ENCODE measurements at places on chromosomes 7 and 10.

DNA sequence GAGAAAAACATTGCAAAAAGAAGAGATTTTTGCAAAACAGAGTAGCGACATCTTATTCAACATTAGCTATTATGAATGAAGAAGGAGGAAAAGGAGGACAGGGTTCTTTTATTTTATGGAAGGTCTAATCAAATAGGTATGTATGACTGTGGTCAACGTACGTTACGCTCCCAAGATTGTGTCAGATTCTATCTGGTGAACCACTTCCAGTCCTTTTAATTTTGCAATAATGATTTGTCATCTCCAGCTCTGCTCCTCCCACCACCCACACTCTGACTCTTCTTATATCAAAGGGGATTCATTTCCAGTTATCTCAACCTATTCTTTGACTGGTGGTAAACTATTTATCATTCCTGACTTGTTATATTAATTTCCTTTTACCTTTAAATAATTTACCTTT is 259.9 kb downstream of the CACNA2D1 start:
- DNase-seq = no peak

DNA sequence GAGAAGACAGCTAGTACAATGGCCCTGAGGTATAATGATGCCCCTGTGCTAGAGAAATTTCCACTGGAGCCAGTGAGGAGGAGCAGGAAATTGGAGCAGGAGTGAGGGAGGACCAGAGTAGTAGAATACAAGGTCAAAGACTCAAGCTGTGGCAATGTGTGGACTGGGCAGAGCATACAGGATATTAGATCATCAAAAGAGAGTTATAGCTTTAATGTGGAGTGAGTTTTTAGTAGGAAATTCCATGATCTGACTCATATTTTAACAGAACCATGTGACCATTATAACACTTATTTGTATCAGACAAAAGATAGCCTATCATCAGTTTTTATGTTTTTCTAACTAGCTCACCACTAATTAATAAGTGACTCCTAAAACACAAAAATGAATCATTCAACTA is 154.1 kb downstream of the DGKB start:
- DNase-seq = no peak

DNA sequence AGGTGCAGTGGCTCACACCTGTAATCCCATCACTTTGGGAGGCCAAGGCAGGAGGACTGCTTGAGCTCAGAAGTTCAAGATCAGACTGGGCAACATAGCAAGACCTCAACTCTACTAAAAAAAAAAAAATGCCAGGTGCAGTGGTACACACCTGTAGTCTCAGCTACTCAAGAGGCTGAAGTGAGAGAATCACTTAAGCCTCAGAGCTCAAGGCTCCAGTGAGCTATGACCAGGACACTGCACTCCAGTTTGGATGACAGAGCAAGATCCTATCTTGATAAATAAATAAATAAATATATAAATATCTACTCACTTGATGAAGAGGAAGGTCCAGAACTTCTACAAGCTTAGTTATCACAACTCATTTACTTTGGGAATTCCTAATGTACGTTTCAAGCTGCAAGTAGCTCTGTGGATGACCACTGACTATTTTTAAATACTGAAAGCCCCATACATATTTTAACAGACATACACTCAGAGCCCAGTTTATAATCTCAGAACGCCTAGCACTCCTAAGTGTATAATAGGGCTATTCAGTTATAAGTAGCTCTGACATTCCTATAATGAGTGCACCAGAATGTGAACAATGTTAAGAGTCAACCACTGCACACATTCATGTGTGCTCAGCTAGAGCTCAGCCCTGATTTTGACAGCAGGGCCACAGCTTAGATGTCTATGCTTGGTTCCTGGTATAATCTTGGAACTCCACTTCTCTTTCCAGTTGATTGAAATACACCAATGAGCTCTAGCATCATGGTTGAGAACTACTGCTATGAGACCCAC is 119.1 kb downstream of the CUBN start:
- DNase-seq = no peak

- DNase-seq = peak; percentile 78
Measured at GRCh38 chr10:69629897-69630650, at the start of gene FAM241B. Gene FAM241B, plus strand, starts transcription at chr10:69630247. Its CDS starts 1,497 bp downstream, at chr10:69631744.

GRCh38 chr7:159119026-159119741 is 25.5 kb downstream of the VIPR2 start:
- no peak for DNase-seq

DNA sequence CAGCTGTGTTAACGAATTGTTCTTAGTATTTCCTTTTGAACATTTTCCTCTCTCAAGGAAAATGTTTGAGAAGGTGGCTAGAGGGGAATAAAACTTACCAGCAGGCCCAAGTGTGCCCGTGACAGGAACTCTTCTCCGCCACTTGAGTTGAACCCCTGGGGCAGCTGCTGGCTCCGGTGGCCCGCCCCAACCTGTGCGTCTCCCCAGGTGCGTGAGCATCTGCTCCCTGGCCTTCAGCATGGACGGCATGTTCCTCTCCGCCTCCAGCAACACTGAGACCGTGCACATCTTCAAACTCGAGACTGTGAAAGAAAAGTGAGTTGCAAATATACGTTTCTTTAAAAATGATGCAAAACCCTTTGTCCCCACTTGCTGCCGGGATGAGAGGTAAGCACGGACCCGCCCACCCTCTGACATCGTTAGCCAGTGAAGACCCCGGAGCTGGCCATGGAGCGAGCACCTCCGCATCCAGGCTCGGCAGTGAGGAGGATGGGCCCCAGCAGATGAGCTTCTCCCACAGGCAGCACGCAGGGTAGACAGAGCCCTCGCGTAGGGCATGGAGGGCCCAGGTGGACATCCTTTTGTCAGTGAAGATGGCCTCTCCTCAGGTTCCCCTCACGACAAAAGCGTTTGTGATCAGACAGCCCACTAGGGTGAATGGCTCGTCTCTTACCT is 35.7 kb downstream of the WIPI2 start:
- no peak for DNase-seq

GRCh38 chr10:114380060-114380459 is 24.2 kb downstream of the AFAP1L2 start:
- no peak for DNase-seq

- DNase-seq = no peak
Measured at GRCh38 chr10:79393221-79393923, 46.1 kb downstream of the PPIF start.

- no peak for DNase-seq
Measured at GRCh38 chr7:15305002-15305600, 256.7 kb downstream of the AGMO start.

GRCh38 chr10:48450741-48451466 is 144.4 kb downstream of the MAPK8 start:
- DNase-seq = no peak

DNA sequence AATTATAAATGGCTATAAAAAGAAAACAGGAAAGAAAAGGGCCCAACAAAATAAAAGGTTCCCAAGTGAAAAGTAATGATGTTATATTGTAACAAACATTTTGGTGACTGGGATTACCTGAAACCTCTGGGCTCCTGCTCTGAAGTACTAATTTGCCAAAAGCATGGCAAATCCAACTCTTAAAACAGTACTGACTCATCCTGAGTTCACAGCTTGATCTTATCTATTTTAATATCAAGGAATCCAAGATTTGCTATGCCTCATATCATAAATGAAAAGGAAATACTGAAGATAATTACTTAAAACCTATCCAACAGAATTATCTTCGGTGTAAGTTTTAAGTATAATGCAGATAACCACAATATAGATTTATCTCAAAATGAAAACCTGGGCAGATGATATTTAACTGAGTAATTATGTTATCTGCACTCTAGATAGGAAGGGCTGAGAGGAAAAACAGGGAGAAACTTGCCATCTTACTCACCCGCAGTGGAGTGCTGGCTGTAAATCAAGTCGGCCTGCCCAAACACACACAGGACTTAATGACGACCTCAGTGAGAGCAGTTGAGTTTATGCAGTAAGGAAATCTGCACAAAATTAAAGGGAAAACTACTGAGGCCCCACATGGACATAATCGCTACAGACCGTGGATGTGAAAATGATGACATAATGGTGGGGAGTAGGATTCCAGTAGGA is 48.4 kb downstream of the MPP7 start:
- DNase-seq = no peak

- peak; percentile 36 for DNase-seq
Measured at GRCh38 chr10:97157578-97158095, 28.1 kb downstream of the SLIT1 start.

DNA sequence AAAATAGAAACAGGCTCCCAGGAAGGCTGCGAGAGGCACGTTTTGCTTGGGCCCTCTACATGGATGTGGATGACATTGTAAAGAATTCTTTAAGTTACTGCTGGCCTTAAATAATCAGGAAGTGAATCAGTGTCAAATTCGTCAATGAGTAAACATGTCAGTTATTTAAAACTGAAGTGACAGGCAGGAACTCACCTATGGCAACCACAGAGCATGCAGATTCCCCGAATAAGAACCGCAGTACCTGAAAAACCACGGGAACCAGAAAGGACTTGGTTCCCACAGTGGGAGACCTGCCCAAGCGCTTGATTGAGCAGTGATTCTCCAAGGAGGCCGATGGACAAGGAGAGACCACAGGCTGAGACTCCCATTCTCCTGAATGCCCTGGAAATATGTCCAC is 351.2 kb upstream of the AKR1E2 start:
- DNase-seq = no peak

GRCh38 chr10:79367426-79368189 is 20.3 kb downstream of the PPIF start:
- DNase-seq = no peak

DNA sequence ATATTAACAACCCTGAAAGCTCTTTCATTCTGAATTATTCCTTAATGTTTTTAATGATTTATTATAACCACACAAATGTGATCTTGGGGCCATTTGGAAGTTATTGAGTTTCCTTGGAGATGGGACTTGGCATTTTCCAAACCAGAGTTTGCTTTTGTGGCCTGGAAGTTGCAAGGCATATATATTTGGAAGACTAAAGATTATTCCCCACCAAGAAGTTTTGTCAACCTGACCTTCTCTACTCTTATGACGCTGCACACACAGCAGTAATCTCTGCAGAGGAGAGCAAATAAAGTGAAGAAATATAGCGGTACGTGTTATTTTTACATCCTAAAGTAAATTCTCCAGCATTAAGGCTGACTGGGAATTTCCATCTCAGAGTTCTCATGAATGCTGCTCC is 397.0 kb downstream of the LRMDA start:
- DNase-seq = no peak

- no peak for DNase-seq
Measured at GRCh38 chr7:109092268-109092667, 522.6 kb downstream of the DNAJB9 start.

GRCh38 chr10:96333101-96333500 is 25.7 kb downstream of the OPALIN start:
- DNase-seq = no peak

DNA sequence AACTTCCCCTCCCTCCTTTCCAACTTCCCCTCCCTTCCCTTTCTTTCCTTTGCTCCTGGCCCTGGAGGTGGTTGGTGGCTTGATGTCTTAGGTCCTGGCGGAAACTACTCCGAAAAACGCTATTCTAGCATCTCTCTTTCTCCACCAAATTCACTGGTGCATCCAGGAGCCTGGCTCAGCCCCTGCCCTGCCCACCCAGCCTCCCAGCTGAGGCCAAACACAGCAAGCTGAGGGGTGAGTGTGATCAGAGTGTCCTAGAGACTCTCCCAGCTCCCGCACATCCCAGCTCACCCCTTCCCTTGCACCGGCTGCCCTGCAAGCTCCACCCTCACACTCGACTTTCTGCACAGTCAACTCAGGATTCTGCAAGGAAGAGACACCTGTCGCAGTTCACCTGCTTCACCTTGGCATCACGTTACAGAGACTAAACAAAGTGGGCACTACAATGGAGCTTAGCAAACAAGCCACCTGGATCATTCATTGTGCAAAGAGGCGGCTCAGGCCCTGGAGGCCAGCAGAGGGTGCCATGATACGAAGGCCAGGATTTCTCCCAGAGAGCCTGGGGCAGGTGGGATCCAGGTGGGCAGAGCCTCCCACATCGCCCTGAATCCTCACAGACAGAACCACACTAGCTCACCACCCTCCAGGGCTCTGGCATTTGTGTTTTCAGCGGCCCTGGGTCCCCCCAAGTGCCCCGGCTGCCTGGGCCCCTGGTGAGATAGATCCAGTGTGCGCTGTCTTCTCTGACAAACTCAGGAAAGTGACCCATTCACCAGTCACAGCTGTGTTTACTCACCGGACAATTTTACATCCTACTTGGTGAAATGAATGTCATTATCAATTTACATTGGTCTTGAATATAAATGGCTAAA is 169.6 kb downstream of the TCERG1L start:
- DNase-seq = no peak

DNA sequence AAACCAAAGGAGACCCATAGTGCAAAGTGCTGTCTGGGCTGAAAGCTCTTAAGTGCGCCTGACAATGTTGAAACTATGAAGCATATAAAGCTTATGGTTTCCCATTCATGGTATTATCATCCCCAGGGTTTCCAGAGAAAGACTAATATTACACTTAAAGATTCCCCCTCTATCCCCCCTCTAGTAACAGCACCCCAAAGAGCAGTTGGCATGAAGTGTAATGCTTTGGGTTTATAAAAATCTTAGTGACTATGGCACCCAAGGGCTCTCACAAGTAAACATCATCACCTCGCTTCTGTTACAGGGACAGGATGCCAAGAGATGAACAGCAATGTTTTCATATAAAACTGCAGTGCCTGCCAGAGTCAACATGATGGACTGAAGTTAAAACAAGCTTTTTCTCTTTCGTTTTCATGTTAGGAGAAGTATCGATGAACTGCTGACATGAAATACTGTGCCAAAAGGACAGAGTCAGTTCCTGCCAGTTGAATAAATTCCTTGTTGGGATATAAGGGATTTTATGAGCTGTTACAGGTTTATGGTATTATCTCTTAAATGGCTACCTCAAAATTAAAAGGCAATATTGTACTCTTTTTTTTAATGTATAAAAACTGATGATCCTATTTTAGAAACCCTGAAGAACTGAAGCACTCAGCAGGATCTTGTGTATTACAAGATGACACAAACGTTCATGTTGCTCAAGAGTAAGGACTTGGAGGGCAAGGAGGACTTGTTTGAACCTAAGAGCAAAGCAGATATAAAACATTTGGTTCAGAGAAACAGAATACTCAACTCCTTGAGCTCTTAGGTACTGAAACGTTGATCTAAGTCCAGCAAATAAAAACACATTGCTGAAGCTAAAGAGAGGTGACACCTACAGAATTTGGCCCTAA is 203.7 kb upstream of the IMMP2L start:
- DNase-seq = no peak

- no peak for DNase-seq
Measured at GRCh38 chr10:97664282-97664850, 22.7 kb downstream of the AVPI1 start.

- no peak for DNase-seq
Measured at GRCh38 chr7:12107841-12108254, 103.2 kb upstream of the TMEM106B start.

GRCh38 chr7:83077328-83077727 is 85.4 kb downstream of the PCLO start:
- DNase-seq = no peak

DNA sequence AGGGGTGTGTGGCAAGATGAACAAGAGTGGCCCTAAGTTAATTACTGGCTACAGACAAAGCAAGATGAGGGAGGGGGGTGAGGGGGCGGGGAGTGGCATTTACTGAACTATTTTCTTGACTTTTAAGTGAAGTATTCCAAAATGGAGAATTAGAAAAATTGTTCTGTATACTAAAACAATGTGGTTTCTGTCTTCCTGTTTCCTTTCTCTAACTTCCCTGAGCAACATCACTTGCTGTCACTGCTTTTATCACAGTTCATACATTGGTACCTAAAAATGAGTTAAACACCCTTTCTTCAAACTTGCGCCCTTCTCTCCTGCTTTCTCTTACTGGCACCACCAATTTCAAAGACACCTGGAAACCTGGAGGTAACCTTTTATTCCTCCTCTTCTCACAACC is 21.6 kb downstream of the PDZD8 start:
- no peak for DNase-seq

- no peak for DNase-seq
Measured at GRCh38 chr10:24306507-24306875, 97.6 kb downstream of the KIAA1217 start.

All from GM19239 (cell line).